ENCODE measurements at places on chromosomes 6 and 20.

GRCh38 chr20:37327748-37328147 is 18.2 kb upstream of the SRC start:
- peak; percentile 45 for DNase-seq

DNA sequence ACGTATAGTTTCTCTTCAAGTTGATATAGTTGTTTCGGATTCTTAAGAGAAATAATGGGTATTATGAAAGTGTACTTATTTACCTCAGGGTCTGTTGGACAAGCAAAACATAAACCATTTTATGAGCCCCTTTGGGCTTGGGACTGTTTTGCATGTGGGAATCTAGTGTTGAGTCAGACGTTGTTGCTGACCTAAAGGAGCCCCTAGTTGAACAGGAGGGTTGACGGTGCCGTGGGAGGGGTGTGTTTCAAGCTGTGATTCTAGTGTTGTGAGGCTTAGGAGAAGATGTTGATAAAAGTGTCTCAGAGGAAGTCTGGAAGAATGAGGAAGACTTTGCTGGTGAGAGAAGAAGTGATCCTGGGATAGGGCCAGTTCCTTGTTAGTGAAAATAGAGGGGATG is 140.0 kb downstream of the ARID1B start:
- peak; percentile 22 for DNase-seq

GRCh38 chr20:24684421-24684871 is 215.0 kb downstream of the SYNDIG1 start:
- no peak for DNase-seq

DNA sequence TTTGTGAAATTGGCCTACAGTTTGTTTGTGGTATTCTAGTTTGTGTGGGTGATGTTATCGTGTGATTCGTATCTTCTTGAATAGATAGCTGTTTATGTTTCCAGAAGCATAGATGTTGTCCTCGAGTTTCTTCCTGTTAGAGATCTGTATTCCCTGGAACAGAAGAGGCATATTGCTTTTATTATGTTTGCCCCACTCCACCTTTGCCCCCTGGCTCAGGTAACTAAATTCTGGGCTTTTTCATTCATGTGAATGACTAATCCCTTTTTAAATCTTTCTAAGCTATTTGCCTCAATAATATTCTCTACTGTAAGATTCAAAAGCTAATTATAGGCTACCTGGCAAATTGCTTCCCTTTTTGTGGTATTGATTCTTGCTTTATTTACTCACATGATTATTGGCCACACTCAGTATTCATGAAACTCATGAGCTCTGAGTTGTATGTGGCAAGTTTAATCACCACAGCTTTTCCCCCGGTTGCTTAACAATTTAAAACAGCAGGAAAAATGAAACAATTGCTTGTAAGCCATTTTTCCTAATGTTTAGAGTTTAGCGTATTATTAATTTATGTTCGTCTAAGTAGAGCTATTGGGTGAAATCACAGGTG is 12.6 kb downstream of the RNF217 start:
- DNase-seq = no peak

GRCh38 chr20:47733892-47734291 is 51.4 kb downstream of the SULF2 start:
- no peak for DNase-seq

DNA sequence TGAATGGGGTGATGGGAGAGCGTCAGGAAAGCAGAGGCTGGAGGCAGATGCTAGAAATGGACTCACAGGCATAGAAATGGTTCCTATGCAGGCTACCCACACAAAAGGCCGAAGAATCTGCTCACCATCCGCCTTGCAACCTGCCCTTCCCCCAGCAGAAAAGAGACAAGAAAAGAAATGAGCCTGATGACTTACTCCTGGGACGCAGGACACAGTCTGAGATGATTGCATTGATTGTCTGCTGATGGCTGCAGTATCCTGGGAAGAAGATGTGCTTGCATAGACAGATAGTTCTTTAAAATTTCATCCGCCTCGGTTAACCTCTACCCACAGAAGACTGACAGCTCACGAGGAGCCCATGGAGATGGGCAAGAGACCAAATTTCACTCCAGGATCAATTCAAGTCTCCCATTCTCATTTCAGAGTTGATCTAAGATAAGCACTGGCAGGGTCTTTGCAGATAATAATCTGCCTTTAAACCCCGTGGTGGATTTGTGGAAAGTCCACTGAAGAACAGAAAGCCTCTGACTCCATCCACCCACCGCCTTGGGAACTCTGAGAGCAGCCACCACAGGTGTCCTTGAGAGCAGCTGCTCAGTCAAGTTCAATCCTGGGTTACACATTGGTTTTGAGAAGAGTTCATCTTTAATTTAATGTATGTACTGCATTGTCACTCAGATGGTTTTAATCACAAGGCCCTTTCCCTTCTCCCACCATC is 7.2 kb downstream of the AGPAT4 start:
- no peak for DNase-seq

DNA sequence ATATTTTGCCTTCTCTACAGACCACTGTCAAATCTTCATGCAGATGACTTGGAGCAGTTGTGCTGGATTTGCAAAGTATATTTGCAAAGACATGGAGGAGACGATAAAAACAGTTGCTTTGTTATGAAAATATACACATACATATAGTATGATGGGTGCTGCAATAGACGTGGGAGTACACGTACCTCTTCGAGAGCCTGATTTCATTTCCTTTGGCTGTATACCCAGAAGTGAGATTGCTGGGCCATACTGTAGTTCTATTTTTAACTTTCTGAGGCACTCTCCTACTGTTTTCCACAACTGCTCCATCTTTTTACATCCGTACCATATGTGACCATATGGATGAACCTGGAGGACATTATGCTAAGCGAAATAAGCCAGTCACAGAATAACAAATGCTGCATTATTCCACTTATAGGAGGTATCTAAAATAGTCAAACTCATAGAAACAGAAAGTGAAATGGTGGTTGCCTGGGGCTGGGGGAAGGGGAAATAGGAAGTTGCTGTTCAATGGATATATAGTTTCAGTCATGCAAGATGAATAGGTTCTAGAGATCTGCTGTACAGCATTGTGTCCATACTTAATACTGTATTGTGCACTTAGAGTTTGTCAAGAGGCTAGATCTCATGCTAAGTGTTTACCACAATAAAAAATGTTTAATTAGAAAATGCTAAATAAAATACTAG is 223.8 kb downstream of the HAO1 start:
- no peak for DNase-seq

DNA sequence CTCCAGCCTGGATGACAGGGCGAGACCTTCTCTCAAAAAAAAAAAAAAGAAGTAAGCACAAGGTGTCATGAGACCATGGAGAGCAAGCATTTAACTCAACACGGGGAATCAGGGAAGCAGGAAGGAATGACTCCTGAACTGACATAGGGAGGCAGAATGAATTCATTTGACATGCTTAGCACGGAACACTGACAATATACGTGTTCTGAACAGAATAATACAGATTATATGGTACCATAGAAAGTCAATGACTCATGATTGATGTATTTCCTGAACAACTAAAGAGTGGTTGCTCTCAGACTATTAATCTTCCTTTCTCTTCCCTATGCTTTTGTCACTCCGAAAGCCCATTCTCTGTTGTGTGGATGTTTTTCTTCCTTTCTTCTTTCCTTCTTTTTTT is 20.7 kb upstream of the ASIP start:
- peak; percentile 62 for DNase-seq

- DNase-seq = no peak
Measured at GRCh38 chr6:144574796-144575195, 289.7 kb downstream of the UTRN start.

DNA sequence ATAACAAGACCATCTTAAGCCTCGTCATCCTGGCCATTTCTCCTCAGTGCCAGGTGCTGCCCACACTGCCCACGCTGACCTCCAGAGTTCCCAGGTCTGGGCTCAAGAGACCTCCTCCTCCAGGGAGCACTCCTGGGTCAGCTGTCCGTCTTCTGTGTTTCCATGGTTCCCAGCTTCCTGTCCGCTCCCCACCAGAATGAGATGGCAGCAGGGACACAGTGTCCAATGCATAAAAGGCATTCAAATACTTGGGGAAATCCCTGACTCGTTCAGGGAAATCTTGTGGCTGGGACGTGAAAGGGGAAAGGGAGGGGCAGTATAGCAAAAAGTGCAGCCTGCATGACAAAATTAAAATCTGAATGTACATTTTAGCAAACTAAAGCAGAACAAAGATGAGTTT is 54.3 kb downstream of the SLC23A2 start:
- DNase-seq = no peak

GRCh38 chr20:46568570-46569129 is 18.2 kb upstream of the OCSTAMP start:
- peak; percentile 60 for DNase-seq

DNA sequence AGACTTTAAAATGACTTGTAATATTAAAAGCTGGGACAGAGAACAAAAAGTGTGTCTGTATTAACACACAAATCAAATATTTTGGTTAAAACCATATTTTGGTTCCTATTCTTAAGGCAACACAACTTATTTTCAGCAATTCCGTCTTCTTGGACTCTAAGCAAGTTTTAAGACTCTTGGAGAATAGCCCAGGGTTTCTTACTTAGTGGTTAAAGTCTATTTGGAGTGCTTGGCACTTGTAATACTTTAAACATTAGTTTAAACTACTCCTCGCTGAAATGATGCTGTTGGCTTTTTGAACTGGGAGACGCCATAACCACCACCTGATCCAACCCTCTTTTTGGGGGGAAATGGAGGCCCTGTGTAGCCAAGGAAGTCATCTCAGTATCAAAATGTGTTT is 109.7 kb upstream of the GMDS start:
- DNase-seq = no peak

- DNase-seq = no peak
Measured at GRCh38 chr6:25186919-25187318, 92.3 kb upstream of the CARMIL1 start.

GRCh38 chr20:46430921-46431712 is 24.7 kb upstream of the ELMO2 start:
- DNase-seq = no peak

GRCh38 chr6:168270274-168271172 is 49.1 kb downstream of the DACT2 start:
- DNase-seq = no peak

GRCh38 chr20:16069389-16070010 is 503.7 kb downstream of the KIF16B start:
- no peak for DNase-seq

- DNase-seq = no peak
Measured at GRCh38 chr6:147005499-147005898, 198.7 kb upstream of the STXBP5 start.

DNA sequence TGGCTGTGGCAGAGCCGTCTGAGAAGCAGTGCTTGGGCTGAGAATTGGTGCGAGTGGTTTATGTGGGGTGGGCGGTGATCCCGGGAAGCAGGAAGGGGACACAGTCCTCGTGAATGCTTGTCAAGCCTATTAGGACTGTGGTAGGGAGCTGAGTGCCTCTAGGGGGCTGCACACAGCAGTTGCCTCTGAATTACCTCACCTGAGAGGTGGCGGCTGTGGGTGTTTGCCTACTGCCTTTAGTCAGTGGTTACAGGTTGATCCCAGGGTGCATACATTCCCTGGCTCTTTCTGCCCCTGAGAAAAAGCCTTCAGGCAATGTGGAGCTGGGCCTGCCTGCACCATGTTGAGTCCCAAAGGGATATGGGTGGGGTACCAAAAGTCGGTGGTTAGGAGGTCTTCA is 5.2 kb downstream of the AP5S1 start:
- DNase-seq = no peak

DNA sequence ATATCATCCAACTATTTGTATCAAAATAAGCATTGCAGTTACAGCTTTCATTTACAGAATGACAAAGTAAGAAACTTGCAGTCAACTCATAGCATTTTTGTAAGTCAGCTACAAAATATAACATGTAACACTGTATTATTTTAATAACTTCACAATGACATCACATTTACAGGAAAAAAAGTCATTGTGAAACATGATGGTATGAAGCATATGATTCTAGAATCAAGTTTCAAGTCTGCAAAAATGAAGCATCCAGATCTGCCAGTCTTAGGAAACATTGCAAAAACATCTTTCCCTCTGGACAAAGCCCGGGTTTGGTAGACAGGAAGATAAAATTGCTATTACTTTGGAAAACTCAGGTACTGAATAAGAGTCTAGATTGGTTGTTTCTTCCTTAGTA is 263.9 kb upstream of the NT5E start:
- DNase-seq = peak; percentile 27

DNA sequence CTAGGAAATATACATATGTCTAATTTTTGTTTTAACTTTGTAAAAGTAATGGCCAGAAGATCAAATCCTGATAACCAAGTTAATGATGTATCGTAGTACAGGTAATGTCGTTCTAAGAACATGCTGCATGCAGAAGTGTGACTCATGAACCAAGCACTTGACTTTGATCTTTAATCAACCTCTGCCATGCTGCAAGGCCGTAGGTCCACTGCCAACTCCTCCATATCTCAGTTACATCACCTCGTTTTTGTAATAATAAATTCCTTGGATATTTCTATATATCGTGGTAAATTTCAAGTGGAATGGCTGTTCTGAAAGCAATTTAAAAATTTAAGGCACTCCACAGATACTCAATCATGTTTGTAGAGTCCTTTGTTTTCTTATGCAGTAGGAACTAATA is 771.7 kb downstream of the EPHA7 start:
- DNase-seq = no peak

DNA sequence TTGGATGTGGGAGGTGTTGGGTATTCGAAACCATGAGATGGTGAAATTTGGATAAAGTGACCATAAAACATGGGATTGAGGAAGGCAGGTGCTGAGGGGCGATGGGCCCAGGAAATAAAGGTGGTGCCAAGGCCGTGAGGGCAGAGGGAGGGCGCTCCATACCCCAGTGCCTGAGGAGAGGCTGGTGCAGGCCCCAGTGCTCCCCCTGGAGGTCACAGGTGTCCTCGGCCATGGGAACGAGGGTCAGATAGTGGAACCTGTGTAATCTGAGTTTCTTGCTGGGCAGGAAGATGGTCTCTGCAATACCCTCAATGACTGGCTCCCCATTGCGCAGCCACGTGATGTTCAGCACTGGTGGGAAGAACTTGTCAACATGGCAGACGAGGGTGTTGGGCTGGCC is 16.2 kb downstream of the HLA-DPB1 start:
- no peak for DNase-seq

GRCh38 chr6:30741789-30742315 is 635 bp downstream of the FLOT1 start:
- DNase-seq = no peak

GRCh38 chr6:142845624-142846458 is 99.1 kb downstream of the HIVEP2 start:
- peak; percentile 97 for DNase-seq

GRCh38 chr6:1311400-1312202 is at the start of gene FOXQ1:
TSS of gene FOXQ1 (plus strand) at chr6:1312098. CDS start at chr6:1312705, 607 bp downstream.
- peak; percentile 39 for DNase-seq

- DNase-seq = peak; percentile 26
Measured at GRCh38 chr6:84136364-84137050, 90.9 kb downstream of the CEP162 start.

GRCh38 chr6:149130090-149130489 is 187.4 kb upstream of the TAB2 start:
- peak; percentile 22 for DNase-seq

GRCh38 chr6:168619560-168620314 is 178.8 kb downstream of the SMOC2 start:
- no peak for DNase-seq

DNA sequence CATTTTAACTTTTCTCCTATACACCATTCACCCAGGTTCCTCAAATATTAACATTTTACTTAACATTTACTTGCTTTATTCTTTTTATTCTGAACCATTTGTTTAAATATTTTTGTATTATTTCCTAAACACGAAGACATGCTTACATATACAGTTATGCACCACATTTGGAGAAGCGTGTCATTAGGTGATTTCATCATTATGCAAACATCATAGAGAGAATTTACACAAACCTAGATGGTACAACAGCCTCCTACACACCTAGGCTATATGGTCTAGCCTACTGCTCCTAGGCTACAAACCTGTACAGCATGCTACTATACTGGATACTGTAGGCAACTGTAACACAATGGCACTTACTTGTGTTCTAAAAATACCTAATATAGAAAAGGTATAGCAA is 6.6 kb downstream of the TDP2 start:
- no peak for DNase-seq

All from astrocyte of the spinal cord (primary cell).